ENCODE measurements at places on chromosomes 11 and 22. TPM values are rescaled to one million over a fixed set of nuclear protein-coding genes. Genes with fewer than 3 reads are reported as not detected.

GRCh38 chr22:37214731-37215030, 2.4 kb upstream of the SSTR3 start:
- no peak for DNase-seq

DNA sequence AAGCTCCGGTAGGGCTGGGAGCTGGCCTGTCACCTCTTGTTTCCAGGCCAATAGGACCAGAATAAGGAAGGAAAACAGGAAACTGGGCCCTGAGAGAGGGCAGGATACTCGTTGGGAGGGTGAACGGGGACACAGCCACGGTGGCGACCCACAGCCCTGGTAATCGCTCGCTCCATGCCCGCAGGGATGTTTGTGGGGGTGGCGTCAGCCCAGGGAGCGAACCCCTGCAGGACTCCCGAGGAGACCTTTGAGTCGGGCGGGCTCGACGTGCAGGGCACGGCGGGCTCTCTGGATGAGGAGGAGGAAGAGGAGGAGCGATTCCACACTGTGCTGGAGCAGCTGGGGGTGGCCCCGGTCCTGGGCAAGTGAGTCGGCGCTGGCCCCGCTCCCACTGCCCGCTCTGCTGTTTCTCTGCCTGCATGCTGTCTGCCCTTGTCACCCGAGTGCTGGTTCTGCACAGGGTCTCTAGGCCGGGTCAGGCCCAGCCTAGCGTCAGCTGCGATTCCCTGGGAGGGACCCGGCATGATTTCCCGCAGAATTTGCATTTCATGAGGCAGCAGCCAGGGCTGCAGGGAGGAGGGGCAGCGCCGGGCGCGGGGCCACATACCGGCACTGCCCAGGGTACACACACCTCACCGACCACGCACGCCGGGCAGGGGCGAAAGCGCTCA, 1.6 kb downstream of the CRACR2B start:
- no peak for DNase-seq

- no peak for DNase-seq
Observed at GRCh38 chr11:103433386-103434072, 324.3 kb downstream of the DYNC2H1 start.

DNA sequence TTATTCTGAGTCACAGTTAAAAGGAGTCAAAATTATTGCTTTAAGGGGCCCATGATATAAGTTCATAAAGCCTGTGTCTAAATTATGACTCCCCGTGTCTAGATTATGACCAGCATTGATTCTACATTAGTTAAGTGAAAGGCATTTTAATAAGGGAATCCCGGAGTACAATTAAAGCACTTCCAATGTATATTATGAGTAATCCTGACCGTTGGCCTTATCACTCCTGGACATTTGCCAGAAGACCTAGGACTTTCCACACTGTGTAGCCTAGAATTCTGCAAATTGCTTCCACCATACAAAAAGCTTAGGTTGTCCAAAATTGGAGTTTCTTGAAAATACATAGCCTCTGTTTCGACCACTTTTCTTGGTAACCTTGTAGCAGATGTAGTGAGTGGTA, 1292.6 kb downstream of the LRRC4C start:
- DNase-seq, result no peak

DNA sequence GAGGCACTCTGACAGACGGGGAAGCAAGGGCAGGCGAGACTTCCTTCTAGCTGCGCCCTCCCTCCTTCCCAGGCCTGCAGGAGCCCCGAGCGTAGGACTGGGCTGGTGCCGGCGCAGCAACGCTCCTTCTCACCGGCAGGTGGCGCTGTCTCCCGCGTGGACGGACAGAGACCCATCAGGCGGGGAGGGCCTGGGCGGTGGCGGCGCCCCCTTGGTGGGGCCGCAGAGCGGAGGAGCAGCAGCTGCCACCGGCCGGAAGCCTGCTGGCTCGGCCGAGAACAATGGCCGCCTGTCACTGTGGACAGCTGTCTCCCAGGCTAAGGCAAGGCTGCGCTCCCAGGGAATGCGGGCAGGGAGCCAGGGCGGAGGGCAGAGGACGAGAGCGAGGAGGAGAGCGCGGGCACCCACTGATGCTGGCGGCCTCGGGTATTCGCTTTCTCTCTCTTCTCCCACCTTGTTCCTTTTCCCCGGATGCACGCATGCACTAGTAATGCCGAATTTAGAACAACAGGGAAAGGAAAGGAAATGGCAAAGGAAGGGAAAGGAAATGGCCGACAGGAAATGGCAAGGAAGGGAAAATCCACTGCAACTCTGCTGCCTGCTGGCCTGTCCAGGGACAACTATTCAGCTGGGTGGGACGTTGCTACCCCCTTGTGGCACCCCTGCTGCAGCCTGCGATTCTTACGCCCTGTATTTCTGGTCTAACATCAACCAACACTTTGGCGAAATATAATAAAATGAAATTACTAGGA, 14.4 kb downstream of the PPM1F start:
- peak; percentile 100 for DNase-seq

DNA sequence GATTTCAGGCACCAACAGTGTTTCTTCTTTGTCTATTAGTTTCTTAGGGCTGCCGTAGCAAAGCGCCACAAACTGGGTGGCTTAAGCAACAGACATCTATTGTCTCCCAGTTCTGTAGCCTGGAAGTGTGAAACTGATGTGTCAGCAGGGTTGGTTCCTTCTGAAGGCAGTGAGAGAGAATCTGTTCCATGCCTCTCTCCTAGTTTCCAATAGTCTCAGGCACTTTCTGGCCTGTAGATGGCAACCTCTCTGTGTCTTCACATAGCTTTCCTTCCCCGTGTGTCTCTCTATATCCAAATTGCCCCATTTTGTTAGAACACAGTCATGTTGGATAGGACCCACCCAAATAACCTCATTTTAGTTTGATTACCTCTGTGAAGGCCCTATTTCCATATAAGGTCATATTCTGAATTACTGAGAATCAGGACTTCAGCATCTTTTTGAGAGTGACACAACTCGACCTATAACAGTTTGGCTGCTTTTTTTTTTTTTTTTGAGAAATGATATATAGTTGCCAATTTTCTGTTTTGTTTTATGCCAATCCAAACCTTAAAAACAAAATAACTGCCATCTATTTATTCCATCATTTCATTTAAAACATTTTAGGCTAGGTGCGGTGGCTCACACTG, 108.2 kb downstream of the SLC36A4 start:
- no peak for DNase-seq

DNA sequence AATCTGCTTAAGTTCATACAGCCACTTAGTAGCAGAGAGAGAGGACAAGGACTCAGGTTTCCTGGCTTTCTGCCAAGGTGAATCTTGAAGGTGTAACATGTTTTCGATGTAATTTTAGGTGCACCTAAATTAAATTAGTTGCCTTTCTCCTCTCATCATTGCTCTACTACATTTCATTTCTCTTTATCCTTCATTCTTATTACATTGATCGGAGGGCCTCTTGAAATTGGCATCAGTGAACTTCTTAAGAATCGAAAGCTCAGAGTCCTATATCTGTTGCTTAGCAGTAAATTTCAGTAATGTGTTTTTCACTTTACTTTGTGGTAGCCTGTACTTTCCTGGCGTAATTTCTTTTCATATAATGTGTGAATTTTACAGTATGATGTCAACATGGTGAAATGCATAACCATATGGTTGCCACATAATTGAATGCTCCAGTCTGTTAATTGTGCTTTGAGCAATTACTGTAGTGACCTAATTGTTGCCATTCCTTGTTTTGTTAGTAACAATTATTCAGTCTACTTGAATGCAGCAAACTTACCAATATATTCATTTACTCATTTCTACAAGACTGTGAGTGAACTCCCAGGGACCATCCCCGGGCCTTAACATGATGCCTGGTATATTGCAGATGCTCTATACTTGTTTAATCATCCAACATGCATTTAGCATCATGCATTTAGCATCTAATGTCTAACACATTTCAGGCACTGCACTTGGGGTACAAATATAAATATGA, 138.1 kb downstream of the MAML2 start:
- DNase-seq, result no peak

DNA sequence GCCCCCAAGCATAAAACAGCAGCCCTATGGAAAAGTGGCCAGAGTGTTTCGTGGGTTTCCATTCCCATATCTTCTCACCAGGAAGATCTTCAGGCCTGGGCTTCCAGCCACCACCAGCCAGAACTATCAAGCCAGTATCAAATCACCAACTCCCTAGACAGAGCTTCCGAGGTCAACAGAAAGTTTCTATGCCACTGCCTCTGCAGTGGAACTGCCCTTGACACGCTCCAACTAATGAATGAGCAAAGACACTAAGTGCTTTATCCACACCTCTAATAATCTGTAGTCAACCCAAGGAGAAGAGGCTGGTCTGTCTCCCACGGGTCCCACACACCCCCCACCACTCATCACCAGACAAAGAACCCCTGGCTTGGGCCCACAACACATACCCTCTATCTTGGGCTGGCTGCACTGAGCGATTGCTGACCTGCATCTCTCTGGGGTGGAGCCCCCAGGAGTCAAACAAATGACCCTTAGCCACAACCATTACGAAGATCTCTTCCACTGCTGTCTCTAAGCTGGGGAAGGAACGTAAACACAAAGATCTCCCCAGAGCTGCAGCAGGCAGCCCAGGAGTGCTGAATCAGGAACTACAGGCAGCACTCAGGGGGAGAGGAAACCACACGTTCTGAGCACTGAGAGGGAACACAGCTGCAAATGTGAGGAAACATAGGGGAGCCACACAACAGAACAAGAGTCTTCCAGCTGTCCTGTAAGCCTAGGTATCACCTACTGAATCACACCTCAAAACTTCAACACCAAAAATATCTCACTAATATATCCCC, 9.7 kb downstream of the OR5AN1 start:
- no peak for DNase-seq

- no peak for DNase-seq
Observed at GRCh38 chr22:19378344-19378674, 53.2 kb downstream of the HIRA start.

GRCh38 chr11:57804466-57804865, 42.9 kb downstream of the CTNND1 start:
- no peak for DNase-seq

DNA sequence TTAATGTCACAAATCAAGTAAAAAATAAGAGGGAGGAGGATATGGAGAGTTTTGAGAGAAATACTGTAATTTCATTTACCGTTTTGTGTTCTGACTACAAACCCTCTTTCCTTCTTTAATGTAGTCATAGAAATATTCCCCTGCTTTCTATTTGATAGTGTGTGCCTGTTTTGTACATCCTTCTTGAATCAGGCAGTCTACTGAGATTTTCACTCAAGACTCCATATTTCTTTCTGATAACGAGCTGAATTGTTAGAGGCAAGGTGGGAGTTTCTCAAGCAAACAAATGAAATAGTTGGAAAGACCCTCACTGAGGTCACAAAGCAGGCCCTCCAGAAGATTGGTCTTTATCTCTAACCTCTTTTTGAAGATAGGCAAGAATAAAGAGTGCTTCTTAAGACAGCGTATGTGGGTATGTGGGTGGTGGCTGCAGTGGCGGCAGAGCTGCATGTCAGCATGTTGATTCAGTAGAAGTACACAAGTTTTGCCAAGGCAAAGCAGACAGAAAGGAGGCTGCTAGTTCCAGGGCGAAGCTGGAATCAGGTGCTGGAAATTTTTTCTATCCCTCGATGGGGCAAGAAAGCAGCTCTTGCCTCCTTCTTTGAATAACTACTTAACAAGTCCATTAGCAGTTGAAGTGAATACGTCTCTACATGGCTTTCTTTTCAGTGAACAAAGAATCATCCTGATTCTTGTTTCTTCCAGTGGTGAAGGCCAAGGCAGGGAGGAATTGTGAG, 164.2 kb downstream of the FAM76B start:
- DNase-seq, result no peak

DNA sequence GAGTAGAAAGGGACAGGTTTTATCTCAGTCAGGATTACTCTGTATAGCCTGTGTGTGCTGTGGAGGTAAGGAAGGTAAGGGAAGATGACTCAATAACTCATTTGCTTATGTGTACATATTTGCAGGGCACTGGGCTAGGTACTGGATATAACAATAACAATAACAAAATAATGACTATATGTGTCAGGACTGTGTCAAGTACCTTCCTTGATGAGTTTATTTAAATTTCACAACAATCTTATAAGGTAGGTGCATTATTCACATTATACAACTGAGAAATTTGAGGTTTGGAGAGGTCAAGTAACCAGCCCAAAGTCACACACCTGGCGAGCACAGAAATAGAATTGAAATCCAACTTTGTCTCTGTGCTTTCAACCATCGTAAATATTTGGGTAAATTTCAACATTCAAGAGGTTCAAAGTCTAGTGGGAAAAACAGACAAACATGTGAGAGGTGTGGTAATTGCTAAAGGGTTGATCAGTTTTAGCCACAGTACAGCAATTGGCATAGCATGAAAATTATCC, 131.8 kb downstream of the APIP start:
- DNase-seq, result no peak

Gene EXPH5
- total RNA-seq, result 0.68 TPM

Gene DMC1
- total RNA-seq, result 9.0 TPM

Gene NCF4
- not detected for total RNA-seq

Gene KRTAP5-2
- not detected for total RNA-seq

Gene ALG8
- total RNA-seq, result 86.7 TPM

Gene CRYBA4
- total RNA-seq, result not detected

Gene ENTHD1
- not detected for total RNA-seq
